ENCODE measurements at places on chromosomes 5 and 9.

- DNase-seq: no peak
These were observed 123.2 kb downstream of the TEX10 start for GRCh38 chr9:100229561-100229960.

DNA sequence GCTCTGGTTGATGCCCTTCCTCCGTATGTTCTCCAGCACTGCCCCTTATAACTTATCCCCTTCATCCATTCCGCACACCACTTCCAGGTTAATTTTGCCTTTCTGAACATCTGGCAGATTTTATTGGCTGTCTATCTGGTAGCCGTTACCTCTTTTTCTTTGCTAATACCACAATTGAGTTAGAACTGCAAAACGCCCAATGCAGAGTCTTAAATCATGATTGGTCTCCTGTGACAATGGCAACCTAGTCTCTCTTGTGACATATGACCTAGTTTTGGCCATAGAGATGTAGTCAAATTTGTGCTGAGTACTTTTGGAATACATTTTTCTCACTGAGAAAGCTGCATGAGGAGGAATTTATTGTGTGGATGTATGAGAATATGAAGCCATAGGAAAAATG is 365.7 kb upstream of the PRR16 start:
- DNase-seq: no peak

GRCh38 chr5:141598391-141599345 is 20.1 kb downstream of the DIAPH1 start:
- DNase-seq: no peak

- DNase-seq: no peak
These were observed 45.7 kb downstream of the FXN start for GRCh38 chr9:69081261-69081660.

GRCh38 chr9:18739641-18740318 is 265.8 kb downstream of the ADAMTSL1 start:
- no peak for DNase-seq

- DNase-seq: no peak
These were observed 50.3 kb downstream of the CPLANE1 start for GRCh38 chr5:37198842-37199241.

- DNase-seq: no peak
These were observed 11.8 kb upstream of the HEXB start for GRCh38 chr5:74673011-74673790.

DNA sequence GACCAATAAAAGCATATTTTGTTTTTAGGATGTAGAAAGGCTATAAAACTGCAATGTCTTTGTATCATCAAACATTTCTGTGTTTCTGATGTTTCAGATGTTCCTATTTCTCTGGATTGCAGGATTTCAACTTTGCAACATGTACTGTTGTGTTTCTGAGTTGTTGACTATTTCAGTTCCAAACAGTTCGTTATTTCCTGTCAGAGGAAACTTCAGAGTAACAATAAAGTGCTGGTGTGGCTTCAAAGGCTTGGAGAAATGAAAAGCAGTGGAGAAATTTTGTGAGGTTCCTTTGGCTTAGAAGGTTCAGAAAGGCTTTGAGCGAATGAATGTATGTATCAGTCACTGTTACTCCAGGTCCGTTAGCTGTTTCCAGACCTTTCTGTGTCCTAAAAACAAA is 17.2 kb downstream of the TJP2 start:
- no peak for DNase-seq

GRCh38 chr9:84315278-84315877 is 25.2 kb downstream of the SLC28A3 start:
- no peak for DNase-seq

- DNase-seq: no peak
These were observed 146.5 kb downstream of the COMMD10 start for GRCh38 chr5:116231288-116231687.

DNA sequence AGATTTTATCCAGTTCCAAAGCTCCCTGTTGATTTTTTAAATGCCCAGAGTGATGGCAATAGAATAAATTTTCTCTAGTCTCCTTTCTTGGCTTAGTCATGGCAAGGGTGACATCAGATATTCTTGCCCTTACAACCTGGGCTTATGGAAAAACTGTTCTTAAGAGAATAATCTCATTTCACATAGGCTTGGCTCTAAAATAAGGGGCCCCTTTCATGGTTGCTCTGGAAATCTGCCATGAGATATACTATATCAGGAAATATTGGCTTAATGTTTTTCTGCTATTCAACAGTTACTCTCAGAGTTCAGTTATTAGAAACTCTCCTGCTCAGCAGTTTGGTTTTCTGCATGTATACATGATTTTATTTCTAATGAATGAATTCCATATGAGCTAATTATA is 7.8 kb downstream of the HMHB1 start:
- no peak for DNase-seq

- DNase-seq: no peak
These were observed 124.3 kb downstream of the TEX10 start for GRCh38 chr9:100228352-100228869.

- no peak for DNase-seq
These were observed 65.2 kb downstream of the CRB2 start for GRCh38 chr9:123421186-123421585.

GRCh38 chr5:168152660-168153059 is 138.8 kb upstream of the WWC1 start:
- no peak for DNase-seq

- no peak for DNase-seq
These were observed 344.1 kb downstream of the NR2F1-AS1 start for GRCh38 chr5:93236807-93237421.

- DNase-seq: no peak
These were observed 334.5 kb downstream of the DTWD2 start for GRCh38 chr5:118653872-118654271.

GRCh38 chr5:126435261-126435660 is 12.1 kb downstream of the GRAMD2B start:
- DNase-seq: no peak

DNA sequence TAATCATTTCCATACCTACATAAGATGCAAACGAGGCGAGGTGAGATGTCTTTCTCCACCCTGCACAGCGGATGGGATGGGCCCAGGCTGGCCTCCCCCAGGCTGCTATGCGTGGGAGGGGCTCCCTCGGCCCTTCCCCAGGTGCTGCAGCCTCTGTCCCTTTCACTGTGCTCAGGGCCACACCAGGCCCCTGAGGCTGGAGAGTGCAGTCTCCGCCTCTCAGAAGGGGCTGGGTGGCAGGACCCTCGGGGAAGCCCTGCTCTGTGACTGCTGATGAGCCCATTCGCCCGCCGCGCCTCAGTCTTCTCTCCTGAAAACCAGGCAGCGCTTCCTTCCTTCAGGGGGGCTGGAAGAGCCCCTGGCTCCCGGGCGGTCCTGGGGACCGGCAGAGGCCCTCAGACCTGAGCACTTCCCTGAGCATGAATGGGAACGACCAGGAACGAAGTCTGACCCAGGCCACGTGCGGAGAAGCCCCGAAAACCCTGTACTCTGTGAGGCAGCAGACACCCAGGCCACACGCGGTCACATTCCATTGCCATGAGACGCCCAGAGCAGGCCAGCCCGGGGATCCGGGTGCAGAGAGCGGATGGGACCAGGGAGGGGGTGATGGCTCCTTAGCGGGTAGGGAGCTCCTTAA is 21.9 kb upstream of the NOTCH1 start:
- no peak for DNase-seq

GRCh38 chr9:21252721-21253547 is 13.1 kb upstream of the IFNA14 start:
- peak; percentile 9 for DNase-seq

DNA sequence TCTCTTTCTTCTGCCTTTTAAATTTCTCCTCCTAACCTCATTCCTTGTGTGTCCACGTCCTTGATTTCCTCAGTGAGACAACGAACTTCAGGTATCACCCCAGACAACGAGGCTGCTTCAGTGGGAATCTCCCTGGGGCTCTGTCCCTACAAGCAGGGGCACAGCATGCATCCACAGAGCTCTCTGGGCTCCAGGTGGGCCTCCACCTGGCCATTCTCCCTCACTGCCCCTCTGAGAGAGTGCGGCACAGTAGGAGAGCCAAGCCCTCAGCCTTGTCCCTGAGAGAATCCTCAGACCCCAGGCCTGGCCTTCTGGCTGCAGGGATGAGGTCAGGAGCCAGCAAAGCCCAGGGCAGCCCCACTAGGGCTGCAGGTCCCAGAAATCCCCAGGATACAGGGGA is 105.3 kb downstream of the LHFPL2 start:
- DNase-seq: no peak

DNA sequence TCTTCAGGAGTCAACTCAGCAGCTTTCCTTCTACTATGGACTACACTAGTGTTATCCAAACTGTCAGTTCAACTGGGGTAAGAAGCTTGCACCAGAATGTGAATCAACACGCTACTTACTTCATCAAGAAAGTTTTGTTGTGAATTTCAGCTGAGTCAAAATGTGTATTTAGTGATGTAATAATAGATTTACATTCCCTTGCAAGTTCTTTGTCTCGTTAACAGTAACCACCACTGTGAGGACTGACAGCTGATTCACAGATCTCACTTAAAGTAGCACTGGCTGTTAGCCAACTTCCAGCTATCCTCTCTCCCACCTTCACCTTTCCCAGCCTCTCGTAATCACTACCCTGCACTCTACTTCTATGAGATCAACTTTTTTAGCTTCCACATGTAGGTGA is 445.3 kb downstream of the NTRK2 start:
- no peak for DNase-seq

GRCh38 chr5:54638106-54638505 is 120.5 kb downstream of the SNX18 start:
- no peak for DNase-seq

- no peak for DNase-seq
These were observed 145.0 kb downstream of the ROR2 start for GRCh38 chr9:91805031-91805430.

DNA sequence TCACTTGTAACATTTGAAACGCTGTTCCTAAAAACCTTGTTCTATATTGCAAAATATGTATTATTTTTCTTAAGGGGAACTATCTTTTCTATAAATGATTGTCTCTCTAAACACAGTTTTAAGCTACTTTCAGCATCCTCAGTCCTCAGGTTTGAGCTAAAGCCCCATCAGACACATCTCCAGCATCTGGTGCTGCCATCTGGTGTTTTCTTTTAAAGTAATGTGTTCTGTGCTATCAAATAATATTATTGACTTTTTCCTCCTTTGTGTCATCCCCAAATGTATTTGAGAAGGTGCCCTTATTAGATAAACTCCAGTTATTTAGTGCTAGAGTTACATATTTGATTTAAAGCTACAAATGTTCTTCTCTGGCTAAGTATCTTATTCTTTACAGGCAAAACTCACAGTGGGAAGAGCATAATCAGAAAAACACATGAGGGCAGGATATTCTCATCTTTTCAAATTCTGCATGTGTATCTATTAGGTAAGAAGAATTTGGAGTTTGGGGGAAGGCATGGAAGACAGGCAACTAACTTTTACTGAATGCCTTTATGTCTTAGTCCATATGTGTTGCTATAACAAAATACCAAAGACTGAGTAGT is 27.5 kb downstream of the ZNF474 start:
- no peak for DNase-seq

DNA sequence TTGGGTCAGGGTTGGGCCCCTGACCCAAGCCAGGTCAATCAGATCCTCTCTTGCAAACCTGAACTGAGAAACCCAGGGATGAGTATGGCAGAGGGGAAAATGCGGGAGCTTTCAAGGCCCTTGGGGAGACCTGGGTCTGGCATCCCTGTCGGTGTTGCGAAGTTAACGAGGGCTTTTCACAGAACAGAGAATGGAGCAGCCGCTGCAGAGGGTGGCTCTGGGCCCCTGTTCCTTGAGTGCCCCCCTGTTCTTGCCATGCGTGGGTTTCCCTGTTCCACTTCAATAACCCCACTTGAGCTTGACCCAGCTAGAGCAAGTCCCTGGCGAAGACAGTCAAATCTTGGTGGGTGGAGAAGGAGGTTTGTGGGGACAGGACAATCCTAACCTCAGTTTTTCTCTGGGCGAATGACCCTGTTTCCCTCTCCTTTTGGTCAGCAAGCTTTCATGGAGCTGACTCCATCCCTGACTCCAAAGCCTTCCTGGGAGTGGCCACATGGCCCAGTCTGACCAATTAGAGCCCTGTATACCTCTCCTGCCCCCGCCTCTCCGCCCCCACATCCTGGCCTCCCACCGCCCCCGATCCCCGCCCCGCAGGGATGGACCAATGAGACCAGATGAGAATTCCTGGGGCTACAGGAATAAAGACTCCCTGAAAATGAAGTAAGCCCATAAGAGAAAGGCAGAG is 2.9 kb upstream of the VDAC1 start:
- no peak for DNase-seq

GRCh38 chr9:118305331-118305730 is 601.1 kb downstream of the TLR4 start:
- DNase-seq: no peak

DNA sequence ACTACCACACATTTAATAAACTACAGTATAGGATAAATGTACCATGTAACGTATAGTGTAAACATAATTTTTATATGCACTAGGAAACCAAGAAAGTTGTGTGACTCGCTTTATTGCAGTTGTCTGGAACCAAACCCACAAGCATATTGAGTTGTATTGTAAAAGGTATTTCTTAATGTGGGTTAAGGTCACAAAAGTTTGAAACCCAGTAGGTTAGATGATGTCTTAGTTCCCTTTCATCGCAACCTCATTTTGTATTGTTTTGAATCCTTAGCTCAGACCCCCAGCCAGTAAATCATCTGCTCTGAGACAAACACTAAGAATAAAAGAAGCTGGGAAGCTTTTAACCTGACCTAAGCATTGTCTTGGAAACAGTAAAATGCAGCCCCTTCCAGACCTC is 79.1 kb downstream of the TRIO start:
- DNase-seq: no peak

DNA sequence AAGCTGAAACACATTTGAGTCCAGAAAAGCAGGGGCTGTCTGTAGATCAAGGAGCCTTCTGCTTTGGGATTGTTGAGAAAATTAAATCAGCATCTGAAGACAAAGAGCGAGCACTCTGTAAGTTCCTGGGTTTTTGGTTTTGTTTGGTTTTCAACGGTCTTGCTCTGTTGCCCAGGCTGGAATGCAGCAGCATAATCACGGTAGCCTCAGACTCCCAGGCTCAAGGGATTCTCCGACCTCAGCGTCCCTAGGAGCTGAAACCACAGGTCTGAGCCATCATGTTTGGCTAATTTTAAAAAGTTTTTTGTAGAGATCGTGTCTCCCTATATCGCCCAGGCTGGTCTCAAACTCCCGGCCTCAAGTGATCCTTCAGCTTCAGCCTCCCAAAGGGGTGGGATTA is 266.5 kb upstream of the ADAMTS16 start:
- no peak for DNase-seq

- DNase-seq: no peak
These were observed 105.1 kb downstream of the MED10 start for GRCh38 chr5:6273090-6273735.

GRCh38 chr5:80594810-80595209 is 24.7 kb upstream of the ANKRD34B start:
- no peak for DNase-seq

GRCh38 chr9:38227656-38228055 is 158.6 kb upstream of the SHB start:
- DNase-seq: no peak
